Kidney epithelial cell (primary cell): ENCODE measurements at places on chromosomes 16 and 17.

DNA sequence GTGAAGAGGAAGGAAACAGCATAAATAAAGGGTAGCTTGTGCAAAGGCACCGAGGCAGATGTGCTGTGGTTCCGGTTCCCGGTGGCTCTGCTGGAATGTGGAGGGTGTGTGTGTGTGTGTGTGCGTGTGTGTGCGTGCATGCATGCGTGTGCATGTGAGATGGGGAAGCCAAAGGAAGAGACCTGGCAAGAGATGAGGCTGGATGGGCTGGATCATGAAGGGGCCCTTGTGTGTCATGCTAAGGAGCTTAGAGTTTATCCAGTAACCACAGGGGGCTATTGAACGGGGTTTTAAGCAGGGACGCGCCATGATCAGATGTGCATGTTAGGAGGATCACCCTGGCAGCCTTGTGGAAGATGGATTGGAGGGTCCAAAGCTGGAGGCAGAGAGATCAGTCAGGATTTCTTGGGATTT, 8.3 kb downstream of the WSCD1 start:
- no peak for DNase-seq

DNA sequence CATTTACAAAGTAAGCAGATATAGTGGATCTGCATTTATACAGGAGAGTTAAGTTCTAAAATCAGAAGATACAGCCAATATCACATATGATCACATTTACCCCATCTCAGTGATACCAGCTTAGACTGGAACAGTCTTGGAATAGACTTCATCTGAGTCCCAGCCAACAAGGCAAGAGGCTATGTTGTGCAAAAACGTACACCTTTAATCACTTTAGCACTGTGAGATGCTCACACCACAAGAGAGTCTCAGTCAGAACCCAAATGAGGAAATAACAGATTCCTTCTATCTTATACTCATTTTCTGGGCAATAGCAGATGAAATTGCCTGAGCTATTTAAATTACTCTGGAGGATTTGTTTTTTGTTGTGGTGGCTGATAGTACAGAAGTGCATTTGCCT, 145.6 kb downstream of the ANKFN1 start:
- DNase-seq, result no peak

DNA sequence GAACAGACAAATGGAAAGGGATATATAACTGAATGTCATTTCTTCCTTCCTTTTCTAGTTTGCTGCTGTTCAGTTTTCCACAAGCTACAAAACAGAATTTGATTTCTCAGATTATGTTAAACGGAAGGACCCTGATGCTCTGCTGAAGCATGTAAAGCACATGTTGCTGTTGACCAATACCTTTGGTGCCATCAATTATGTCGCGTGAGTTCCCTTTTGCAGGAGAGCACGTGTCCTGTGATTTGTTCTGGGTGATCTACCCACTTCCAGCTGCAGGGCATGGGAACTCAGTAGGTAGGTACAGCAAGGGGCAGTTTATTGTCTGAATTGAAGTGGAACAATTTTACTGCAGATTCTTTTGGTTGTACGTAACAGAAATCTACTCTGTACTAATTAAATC, 8.8 kb downstream of the ITGAL start:
- DNase-seq, result no peak

DNA sequence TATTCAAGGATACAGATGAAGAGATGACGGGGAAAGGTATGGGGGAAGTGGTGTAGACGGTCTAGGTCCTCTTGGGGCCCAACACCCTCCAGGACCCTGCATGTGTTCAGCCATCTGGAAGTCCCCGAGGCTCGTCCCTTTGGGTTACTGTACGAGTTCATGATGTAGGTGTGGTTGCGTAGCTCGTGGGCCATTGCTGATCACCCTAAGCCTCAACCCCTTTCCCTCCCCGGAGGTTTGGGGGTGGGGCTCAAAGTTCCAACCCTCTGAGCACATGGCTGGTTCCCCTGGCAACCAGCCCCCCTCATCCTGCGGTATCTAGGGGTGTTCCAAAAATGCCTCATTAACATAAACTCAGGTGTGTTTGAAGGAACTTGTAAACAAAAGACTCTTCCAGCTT, 98.8 kb upstream of the METRNL start:
- DNase-seq, result no peak

- no peak for DNase-seq
Measured at GRCh38 chr17:32907583-32907982, 20.4 kb upstream of the TMEM98 start.

DNA sequence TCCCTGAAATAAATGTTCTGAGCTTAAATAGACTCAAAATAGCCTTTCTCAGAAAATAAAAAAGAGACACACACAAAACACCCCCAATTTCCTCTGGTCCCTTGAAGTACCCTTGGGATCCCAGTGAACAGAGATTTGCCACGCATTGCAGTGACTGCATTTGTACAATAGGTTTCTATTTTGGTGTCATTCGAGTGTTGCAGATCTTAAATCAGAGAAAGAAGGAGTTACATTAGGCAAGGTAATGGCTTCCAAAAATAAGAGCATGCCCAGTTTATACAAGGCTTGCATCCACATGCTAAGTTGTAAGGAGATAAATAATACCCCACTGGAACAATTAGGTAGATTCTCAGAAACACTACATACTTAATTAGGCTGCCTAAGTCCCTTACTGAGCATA, 2.2 kb downstream of the TOX3 start:
- DNase-seq, result no peak

- no peak for DNase-seq
Measured at GRCh38 chr17:34549966-34550365, 29.4 kb upstream of the TMEM132E start.

DNA sequence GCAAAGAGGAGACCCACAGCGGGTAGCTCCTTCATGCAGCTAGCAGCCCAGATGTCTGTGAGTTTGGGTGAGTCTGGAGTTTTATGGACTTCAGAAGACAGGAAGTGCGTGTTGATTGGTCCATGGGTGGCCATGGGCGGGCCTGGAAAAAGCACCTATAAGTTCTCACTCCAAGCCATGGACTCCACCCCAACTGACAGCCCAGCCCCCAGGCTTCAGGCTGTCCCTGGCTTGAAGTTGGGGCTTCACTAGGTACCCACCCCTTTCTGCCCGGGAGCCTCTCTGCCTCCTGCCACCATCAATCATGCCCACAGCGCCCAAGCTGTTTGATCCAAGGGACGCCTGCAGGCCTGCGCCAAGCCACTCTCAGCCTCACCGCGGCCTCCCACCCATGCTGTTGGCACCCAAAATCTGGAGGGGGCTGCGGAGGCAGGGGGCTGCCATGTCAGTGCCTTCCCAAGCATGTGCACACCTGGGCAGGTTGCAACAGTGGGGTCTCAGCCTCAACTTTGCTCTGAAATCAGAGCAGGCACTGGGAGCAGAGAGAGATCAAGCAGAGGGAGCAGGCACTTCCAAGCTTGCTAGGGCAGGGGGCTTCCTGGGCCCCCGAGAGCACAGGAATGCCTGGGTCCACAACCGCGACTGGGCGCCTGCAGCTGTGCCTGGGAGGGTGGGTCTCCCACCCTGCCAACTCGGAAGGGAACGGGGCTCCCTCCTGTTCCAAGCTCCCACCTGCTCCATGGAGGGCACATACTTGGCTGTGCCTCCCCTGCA, 1503.7 kb downstream of the CDH11 start:
- no peak for DNase-seq

DNA sequence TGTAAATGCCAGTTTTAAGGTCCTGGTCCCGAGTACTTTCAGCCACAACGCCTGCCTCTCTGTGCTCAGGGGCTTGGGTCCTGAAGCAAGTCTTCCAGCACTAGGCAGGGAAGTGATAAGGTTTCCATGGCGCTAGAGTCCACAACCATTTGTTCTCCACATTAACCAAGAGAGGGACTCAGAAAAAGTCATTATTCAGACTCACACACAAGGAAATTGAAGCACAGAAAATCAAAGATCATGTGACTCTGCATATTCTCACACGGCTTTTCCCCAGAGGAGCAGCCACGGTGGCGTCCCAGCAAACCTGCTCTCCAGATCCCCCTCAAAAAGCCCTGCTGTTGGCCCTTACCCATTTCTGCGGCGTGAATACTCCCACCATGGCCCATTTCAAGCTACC, 9.7 kb downstream of the ENPP7 start:
- DNase-seq, result no peak

DNA sequence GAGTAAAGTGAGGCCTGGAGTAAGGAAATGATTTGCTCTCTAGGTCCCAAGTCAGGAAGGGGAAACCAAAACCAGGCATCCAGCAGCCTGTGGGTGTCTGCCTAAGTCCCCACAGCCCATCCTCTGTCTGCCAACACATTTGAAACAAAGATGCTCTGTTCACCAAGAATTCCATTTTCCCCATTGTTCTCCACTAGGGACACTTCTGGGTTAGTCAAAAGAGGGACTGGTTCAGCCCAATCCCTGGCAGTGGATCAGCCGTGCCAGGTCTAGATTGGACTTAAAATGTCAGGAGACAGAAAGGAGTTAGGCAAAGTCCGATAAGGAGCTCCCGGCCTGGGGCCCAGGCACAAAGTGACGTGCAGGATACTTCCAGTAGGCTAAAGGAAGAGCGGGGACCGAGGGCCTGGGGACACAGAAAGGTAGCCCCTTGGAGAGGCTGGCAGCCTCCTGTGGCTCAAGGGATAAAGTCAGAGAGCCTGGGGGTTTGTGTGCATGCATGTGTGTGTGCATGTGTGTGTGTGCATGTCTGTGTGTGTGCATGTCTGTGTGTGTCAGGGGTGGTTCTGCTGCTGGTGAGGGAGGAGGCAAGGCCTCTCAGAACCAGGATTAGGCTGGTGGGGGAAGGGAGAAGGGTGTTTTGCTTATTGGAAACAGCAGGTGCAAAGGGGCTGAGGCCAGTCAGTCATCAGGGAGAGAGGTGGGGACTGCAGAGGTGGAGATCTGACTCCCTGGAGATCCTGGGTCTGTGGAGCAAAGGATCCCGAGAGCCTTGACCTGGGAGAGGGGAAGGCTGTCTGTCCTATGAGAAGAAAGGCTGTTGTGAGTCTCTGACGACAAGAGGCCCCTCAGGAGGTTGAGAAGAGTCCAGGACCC, 41.7 kb upstream of the IL34 start:
- no peak for DNase-seq

DNA sequence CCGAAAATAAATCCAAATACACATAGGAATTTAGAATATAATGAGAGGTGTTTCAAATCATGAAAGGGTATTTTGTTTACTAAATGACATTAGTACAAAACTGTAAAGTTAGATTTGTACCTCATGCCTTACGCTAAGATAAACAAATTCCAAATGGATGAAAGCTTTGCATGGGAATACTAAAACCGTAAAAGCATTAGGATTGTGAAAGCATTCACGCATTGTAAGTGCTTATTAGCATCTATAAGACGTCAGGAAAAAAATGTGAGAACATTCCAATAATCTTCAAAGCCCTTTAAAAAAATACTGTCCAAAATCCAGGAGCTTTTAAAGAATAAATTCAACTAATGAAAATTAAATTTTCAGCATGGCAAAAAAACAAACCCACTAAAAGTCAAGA, 24.8 kb upstream of the ALOX15 start:
- DNase-seq, result no peak

DNA sequence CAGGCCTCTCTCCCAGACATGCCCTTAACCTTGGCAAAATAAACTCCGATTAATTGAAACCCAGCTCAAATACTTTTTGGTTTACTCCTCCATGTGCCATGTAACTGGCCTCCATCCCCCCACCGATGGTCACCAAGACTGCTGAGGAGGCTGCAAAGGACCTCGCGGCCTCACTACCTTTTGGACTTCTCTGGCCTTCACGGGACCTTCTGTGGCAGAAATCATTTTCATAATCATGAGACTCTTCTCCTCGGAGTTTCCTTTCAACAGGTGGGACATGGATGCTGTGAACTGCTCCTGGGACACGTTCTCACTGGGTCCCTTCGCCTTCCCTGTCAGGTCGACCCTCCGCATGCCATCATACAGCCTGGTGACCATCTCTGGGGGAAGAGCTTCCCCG, 9.0 kb downstream of the MEAK7 start:
- no peak for DNase-seq

GRCh38 chr16:14139872-14140271, 68.8 kb downstream of the MRTFB start:
- no peak for DNase-seq

- DNase-seq, result peak; percentile 10
Measured at GRCh38 chr16:79776243-79776847, 175.8 kb upstream of the MAF start.

GRCh38 chr16:64304396-64304795, 817.5 kb downstream of the CDH11 start:
- DNase-seq, result no peak

- DNase-seq, result no peak
Measured at GRCh38 chr16:4570688-4571321, 14.7 kb downstream of the C16orf96 start.

- DNase-seq, result no peak
Measured at GRCh38 chr16:75745823-75746222, 19.5 kb upstream of the CPHXL start.

DNA sequence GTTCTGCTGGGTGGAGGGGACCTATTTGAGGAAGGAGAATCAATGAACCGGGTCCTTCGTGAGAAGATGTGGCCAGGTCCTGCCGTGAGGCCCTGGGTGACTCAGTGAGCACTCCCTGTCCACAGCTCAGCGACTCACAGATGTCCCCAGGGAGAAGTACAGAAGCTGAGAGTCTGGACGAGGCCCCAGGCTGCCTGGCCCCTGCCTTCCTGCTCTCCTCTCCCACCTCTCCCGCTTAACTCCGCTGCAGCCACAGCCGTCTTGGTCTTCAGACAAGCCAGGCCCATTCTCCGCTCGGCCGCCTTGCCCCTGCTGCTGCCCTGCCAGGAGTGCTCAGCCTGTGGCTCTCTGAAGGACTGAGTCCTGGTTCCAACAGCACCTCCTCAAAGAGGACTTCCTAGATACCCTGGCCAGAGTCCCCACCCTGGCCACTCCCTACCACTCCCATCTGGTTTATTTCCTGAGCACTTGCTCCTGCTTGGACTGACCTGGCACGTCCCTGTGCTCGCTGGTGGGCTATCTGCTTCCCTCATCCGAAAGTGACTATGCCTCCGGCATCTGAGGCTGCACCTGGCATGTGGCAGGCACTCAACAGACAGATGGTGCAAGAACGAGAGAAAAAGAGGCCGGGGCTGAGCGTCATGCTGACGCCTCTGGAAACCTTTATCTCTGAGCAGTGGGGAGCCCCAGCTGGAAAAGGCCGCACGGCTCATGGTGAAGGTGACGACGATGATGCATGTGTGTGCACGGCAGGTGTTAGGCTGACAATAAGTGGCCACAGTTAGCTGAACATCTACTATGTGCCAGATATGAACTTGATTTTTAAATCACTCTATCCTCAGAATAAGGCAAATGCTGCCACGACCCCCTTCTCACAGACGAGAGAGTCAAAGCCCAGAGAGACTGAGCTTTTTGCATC, 9.2 kb upstream of the TNFRSF13B start:
- no peak for DNase-seq

GRCh38 chr17:40460968-40461731, 17.9 kb downstream of the IGFBP4 start:
- DNase-seq, result no peak

- DNase-seq, result no peak
Measured at GRCh38 chr17:39579318-39580081, 28.2 kb downstream of the NEUROD2 start.

GRCh38 chr17:80214878-80215210, 5.3 kb downstream of the SGSH start:
- DNase-seq, result no peak

- DNase-seq, result no peak
Measured at GRCh38 chr16:85944572-85945423, 45.8 kb downstream of the IRF8 start.
